ENCODE measurements at places on chromosomes 3 and 15.
A peak's percentile ranks its signal among the peaks of the same experiment; 100 is the strongest.

- DNase-seq: no peak
These were observed 418.8 kb upstream of the PROK2 start for GRCh38 chr3:72203613-72204349.

GRCh38 chr15:32956006-32956405 lies 238.2 kb downstream of the GREM1 start:
- DNase-seq: no peak

DNA sequence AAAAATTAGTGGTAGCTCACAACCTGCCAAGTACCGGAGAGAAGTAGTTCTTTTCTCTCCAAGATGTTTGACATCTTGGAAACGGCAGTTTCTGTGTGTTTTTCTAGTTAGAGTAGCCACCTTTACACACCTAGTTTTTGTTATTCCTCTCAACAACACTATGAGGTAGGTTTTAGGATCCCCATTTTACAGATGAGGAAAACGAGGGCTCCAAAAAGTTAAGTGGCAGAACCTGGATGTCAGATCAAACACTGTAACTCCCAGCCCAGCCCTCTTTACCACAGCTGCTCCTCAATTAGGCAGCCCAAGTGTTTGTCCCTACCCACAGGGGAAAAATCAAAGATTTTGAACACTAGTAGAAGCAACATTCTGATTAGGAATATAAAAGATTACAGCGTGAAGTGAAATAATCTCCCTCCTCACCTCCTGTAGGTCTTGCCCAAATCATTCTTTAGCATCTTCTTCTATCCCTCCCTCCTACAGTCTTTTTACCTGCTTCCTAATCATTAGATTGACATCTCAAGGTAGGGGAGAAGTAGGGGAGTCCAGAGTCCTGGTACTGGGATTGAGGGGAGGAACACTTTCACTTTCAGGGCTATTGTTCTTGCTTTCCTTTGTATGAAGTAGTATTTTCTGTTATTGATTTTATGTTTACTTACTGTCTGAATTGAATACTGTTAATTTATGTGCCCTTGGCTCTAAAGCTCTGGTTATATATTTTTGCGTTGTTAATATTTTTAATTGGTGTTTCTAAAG lies 142.6 kb downstream of the CMSS1 start:
- no peak for DNase-seq

- no peak for DNase-seq
These were observed 31.7 kb upstream of the SYNM start for GRCh38 chr15:99073008-99073717.

GRCh38 chr3:196624067-196624790 lies 15.3 kb upstream of the NRROS start:
- no peak for DNase-seq

DNA sequence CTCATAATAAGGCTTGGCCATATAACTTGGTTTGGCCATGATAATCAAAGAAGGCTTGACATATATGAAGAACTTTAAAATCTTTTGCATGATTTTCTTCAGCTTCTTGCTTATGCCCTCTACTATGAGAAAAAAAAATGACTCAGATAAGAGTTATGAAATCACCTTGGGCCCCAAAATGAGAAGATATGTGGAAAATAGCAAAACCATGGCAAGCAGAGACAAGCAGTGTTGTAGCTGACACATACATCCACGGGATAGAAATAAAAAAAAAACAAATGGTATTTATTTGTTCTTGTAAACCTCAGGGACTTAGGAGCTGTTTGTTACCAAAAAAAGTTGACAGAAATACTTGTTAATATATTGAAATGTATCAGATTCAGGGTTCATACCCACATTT lies 614.8 kb upstream of the BCHE start:
- DNase-seq: no peak

DNA sequence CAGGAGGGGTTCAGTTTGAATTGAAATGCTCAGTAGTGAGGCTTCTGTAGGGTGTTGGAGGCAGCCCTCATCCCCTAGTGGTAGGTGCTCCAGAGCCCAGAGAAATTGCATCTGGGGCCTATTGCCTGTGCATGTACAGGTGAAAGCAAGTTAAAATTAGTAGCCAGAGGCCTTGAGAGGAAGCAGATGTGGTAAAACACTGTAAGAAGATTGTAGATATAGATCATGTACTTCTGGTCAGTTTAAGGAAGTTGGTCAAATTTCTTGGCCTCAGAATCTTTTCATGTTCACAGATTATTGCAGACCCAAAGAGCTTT lies 34.6 kb downstream of the IGSF10 start:
- no peak for DNase-seq

- no peak for DNase-seq
These were observed 13.5 kb downstream of the SNX33 start for GRCh38 chr15:75661100-75661755.

GRCh38 chr3:20121088-20121487 lies 64.9 kb downstream of the SGO1 start:
- no peak for DNase-seq

DNA sequence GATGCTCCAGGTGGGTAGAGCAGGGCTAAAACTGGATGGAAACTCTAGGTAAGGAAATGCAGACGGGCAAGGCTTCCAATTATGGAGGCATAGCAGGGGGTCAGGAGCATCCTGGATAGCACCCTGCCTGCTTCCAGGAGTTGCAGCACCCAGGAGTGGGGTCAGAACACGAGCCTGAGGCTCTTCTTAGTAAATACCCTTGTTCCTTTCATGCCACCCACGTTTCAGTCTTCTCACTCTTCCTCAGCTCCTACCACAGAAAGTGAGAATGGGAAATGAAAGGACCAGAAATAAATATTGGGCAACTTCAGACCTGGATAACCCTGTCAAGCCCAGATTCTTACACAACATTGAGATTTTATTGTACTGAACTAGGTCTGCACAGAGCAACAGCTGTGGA lies 16.4 kb downstream of the CCR1 start:
- no peak for DNase-seq

DNA sequence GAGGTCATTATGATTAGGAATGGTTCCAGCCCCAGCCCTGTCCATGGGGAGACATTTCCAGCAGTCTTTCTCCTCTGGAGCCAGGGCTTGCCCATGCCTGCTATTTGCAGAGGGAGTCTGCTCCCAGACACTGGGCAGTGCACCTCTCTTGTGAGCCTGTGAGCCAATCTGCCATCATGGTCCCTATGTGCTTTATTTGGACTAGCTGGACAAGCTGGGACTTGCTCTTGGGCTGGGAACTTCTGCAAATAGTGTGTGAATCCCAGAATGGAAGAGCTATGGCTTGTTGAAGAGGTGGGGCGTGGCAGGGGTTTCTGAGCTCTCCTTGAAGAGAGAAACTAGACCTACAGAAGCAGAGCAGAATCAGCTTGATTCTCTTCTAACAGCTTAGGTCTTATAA lies 53.7 kb upstream of the KY start:
- no peak for DNase-seq

DNA sequence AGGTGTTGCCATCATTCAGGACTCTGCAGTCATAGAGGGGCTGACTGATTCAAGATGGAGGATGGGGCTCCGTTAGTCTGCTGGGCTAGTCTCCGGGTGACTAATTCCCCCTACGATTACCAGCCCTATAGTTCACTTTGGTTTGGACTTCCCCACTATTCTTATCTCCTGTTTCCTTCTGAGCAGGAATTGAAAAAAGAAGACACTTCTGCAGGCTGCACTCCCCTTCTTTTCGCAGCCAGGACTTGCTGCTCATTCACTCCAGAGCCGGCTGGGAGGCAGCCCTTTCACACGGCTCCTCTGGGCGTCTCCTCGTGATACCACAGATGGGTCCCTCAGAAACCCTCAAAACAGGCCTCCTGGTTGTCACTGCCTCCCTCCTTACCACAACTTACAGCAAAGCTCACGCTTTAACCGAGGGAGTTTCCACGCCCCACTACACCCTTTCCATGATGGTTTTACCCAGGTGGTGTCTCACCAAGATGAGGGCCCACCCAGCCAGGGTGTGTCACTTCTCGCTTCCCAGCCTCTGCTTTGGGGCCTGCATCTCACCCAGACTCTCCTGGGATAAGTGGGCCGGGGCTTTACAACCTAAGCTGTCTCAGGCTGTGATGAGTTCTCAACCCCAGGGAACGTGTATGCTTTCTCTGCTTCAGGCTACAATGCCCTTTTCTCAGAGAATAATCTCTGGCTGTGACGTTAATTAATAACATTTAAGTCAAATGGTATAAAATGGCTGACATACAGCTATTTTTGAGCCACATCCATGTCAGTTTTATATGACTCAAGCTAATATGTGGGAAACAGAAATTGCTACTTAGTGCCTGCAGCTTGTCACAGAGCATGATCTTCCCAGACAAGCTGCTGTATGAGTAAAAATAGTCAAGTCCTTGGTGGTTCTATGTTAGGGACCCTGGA lies 11.9 kb downstream of the CX3CR1 start:
- DNase-seq: peak; percentile 31

- no peak for DNase-seq
These were observed 26.6 kb downstream of the NEK11 start for GRCh38 chr3:131053043-131053859.

DNA sequence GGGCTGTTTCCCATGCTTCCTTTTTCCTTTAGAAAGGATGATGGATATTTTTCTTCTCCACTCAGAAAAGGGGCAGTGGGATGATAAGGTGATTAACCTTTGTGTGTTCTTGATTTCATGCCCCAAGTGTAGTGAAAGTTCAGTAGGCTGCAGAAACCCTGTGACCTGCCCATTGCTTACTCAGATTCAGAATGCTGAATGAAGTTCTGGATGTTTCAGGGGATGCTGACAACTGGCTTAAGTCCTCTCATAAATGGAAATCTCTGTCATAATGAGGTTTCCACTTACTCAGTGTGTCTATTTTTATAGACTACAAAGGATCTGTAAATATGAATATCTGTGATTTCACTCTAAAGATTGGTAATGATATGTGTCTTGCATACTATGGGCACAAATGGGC lies 471.3 kb upstream of the TPRG1 start:
- DNase-seq: no peak

GRCh38 chr3:157823050-157823449 lies 283.2 kb downstream of the SHOX2 start:
- no peak for DNase-seq

GRCh38 chr3:157294953-157295352 lies 135.0 kb upstream of the CCNL1 start:
- no peak for DNase-seq

DNA sequence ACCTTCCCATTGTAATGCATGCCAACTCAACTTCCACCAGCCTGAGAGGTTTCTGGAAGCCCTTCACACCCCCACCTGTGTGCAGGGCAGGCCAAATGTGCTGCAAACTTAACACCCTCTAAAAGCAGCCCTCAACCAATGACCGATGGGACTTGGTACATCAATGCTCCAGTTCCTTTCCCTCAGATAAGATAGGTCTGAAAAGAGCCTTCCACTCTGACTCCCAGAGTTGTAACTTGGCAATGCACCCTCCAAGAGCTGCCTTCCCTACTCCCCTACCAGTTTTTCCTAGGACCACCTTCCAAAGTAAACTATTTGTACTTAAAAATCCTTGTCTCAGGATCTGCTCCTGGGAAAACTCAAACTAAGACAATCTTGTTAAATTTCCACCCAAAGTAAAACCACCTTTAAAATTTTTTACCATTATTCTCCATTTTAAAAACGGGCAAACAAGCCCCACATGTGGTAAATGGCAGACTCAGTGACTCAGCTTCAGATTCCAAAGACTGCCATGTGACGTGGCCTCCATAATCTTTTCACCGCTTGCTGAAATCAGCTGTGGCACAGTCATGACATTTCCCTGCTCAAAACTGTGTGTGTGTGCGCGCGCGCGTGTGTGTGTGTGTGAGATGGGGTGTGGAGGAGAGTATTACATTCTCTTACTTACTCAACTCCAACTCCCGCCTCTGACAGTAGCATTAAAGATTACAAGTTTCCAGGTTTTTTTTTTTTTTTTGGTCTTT lies 17.2 kb downstream of the RASGRP1 start:
- no peak for DNase-seq

DNA sequence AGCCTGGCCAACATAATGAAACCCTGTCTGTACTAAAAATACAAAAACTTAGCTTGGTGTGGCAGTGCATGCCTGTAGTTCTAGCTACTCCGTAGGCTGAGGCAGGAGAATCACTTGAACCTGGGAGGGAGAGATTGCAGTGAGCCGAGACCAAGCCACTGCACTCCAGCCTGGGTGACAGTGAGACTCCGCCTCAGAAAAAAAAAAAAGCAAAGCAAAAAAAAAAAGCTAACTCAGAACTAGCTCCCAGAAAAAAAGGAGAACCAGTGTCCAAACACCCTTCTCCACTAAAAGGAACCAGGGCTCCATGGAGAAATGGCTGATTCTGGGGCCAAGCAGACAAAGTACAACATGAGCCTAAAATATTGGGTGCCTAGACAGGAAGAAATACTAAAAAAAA lies 16.7 kb upstream of the CRTC3 start:
- no peak for DNase-seq

DNA sequence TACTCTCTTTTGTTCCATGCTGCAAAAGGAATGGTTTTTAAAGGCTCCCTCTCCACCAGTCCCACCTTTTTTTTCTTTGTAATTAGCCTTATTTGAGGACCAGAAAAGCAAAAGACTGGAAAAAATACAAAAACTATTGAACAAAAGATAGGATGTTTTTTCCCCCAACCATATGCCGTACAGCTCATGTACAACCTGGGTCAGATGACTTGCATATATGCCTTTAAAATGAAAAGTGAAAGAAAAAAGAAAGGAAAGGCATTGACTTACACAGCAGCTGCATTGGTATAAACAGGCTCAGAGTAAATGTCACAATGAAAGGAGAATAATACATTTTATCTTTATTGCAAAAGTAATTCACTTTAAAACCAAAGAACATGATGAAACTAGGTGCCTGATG lies 69.5 kb upstream of the CMC1 start:
- DNase-seq: no peak

GRCh38 chr3:5568451-5568850 lies 380.9 kb downstream of the EDEM1 start:
- no peak for DNase-seq

DNA sequence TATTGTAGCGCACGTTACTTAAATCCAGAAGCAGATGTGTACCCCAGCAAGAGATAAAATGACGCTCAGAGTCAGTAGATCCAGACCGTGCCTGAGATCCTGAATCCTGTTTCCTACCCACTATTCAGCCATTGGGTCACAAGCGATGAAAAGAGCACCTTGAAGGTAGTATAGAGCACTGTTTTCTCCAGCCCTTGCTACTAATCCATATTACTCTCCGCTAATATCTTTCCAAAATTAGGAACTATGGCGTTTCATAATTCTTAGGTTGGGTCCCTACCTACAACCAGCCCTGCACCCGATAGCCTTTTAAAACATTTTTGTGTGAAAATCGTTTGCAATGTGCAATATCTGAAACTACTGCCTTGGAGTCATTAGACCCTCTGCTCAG lies 596 bp downstream of the BTD start:
- no peak for DNase-seq

- DNase-seq: no peak
These were observed 112.2 kb downstream of the CHL1 start for GRCh38 chr3:308597-309321.

DNA sequence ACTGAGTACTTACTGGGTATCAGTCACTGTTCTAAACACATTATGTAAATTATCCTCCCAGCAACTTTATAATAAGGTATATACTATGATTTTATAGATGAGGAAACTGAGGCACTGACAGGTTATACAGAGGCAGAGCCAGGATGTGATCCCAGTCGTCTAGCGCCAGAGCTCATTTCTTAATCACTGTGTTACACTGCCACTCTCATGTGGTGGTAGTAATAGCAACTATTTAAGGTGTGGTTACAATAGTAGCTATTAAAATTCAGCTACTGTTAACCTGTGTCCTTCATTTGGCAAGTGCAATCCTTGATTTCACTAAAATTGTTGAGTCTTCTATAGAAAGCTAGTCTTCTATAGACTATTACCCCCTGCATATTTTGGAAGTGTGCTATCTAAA lies 43.1 kb upstream of the TRPC1 start:
- no peak for DNase-seq

Data from activated CD4-positive, CD25-positive, alpha-beta regulatory T cell treated with anti-CD3 and anti-CD28 coated beads, Interleukin-2, amount 50 U/mL, for 16 hours (primary cell).